Omental fat pad (tissue), 4 donors: ENCODE measurements at places on chromosomes 7 and 10.

- no peak for DNase-seq
These were observed 395.7 kb upstream of the NRG3 start for GRCh38 chr10:81479316-81479715.

- DNase-seq: no peak
These were observed 32.3 kb upstream of the SHH start for GRCh38 chr7:155844526-155844925.

DNA sequence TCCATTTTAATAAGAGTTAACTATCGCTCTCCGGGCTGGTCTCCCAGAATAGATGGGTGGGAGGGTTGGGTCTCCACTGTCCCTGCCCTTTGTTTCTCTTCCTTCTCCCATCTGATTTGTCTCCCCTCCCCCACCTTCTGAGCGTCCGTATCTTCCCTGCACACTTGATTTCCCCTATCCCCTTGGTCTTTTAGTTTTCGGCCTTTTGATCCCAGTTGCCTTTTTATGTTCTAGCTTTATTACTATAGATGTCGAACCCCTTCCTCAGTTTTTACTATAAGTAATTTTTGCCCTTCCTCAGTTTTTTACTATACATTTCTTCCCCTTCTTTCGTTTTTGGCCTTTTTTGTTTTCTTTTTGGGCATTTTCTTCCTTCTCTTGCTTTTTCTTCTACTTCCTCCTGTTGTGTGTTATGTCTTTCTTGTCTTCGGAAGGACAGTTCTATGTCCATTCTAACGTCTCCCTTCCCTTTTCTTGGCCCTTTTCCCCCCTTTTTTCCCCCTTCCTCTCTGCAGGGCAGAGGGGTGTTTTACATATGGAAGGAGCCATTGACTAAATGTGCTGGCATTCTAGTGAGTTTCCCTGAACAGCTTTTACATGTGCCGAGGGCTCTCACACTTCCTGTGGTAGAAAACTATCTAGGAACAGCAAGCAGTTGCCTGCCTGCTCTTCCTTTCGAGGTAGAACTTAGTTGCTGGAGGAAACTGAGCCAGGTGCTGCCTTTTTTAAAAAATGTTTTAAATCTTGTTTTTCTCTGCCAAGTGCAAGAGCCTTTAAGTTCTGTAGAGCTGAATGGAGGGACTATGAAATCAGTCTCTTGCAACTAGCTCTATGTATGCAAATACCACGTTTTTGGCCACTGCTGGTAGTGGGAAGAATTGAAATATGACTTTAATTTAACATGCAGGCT lies 2.8 kb downstream of the TET1 start:
- no peak for DNase-seq

DNA sequence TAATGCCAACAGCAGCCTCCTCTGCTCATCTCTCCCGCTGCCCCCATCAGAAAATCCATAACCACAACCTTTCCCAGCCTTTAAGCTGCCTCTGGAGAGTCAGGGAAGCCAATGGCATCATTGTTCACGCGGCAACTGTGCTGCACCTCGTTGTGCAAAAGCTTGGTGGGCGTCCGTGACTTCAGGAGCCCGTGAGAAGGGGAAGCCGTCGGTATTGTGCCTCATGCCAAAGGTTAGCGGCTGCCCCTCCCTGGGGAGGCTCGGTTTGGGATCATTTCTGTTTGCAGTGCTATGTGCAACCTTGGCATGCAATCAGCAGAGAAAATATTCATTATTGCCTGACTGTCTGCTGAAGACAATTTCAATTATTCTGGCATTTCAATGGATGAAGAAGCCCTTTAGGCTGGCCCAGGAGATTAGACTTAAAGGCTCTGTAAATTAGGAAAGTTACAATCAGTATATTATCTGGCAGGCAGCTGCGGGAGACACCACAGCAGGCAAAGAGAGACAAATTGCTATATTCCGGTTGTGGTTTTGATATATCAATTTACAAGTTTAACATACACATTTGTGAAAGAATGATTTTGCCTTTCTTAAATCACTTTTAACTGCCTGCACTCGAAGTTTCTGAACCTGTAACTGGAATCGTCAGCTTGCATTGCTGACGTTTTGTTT lies 244.5 kb downstream of the GATA3 start:
- DNase-seq: no peak

- DNase-seq: no peak
These were observed 65.8 kb downstream of the CDK13 start for GRCh38 chr7:40015790-40016296.

DNA sequence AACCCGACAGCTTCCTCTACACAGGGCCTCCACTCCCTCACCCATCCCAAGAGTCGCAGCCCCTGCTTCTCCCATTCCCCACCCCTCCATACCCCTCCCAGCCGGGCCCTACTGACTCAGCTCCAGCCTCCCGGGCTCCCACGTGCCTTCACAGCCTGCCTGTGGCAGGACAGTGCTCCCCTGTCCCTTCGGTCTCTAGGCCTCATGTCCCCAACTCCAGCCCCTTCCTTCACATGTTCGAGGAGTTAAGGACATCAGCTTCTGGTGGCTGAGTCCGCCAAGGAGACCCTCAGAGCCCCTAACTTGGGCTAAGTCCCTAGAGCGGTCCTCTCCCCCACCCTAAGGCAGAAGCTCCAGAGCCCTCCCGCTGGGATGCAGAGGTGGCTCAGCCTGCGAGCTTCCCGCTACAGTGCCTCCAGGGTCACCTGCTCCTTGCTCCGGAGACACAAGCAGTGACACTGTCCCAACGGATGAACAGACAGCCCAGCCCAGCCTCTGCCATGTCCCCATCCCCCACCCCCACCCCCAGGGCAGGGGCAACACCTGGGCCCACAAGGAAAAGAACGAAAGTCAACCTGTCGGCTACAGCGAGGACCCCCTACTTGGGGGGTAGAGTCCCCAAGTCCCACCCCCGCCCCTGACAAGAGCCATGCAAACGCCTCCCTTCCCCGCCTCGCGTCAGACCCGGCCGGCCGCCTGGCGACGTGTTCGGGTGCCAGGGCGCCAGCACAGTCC lies 716 bp downstream of the SMARCD3 start:
- DNase-seq: no peak

- peak; percentile 27 for DNase-seq
These were observed at the start of gene CAV2 for GRCh38 chr7:116499168-116500077. Gene CAV2, plus strand, starts transcription at chr7:116499738. Its CDS starts 44 bp downstream, at chr7:116499782.

DNA sequence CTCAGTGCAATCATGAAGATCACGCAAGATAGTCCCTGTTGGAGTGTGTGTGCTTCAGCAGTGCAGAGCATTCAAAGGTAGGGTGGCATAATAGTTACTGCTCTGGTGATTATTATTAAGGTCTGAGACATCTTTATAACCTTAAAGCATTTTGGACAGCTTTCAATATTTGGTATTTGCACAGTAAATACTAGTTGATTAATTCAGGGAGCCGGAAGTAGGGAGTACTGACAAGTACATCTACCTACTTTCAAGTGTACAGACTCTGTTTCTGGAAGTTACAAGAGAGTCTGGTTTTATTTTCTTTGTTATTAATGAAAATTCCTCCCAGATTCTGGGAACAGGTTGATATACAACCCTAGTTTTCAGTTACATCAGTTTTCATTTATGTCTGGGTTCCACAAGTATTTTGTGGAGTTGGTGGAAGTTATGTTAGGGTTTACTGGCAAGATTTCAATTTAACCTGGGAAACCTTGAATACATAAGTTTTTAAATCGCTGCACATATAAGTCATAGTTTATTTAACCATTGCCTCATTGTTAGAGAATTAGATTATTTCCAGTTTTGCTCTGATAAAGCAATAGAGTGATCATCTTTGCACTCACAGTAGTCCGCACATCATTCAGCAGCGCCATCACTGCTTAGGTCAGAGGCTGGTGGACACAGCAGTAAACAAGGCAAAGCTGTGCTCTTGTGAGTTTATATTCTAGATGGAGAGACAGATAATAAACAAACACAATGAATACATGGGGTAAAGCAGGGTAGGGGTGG lies 366.6 kb downstream of the REEP3 start:
- DNase-seq: no peak

DNA sequence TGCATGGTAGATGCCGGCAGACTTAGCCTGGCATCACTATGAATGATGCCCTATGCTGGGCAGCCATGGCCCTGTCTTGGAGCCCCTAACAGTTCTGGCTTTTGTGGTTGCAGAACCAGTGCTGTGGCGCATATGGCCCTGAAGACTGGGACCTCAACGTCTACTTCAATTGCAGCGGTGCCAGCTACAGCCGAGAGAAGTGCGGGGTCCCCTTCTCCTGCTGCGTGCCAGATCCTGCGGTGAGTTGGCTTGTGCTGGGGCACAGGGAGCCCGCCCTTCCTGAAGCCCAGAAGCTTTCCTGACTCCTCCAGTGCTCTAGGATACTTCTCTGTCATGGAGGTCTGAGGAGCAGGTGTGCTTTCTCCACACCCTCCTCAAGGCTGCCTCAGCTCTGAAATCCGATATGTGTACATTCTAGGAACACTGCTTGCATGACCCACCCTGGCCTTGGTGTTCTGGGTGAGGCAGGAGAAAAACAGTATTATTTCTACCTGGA lies 25.6 kb upstream of the SH2D4B start:
- DNase-seq: no peak

DNA sequence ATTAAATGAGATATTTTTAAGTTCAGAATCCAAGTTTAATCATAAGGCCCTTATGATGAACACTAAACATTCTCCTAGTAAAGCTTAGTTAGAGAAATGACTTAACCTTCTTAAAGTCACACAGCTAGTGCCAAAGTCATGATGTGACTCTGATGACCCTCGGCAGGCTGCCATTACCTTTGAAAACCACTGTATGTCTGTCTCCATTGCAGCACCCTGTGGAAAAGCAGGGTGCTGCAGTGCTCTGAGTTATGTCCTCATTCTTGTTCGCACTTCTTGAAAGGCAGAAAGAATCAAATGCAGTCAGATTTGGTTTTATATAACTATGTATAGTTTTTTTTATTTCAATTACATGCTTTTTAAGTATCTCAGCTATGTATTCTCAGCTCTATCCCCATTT lies 105.0 kb downstream of the PHTF2 start:
- no peak for DNase-seq

- DNase-seq: no peak
These were observed 48.9 kb downstream of the DLG5 start for GRCh38 chr10:77877441-77878344.

GRCh38 chr7:21941611-21942141 lies 4.0 kb downstream of the CDCA7L start:
- DNase-seq: no peak

- no peak for DNase-seq
These were observed 142.6 kb upstream of the KAT6B start for GRCh38 chr10:74683621-74684364.

- DNase-seq: no peak
These were observed 118.7 kb upstream of the GDF10 start for GRCh38 chr10:47181052-47181849.

GRCh38 chr7:68015122-68015977 lies 1018.7 kb downstream of the TYW1 start:
- no peak for DNase-seq

DNA sequence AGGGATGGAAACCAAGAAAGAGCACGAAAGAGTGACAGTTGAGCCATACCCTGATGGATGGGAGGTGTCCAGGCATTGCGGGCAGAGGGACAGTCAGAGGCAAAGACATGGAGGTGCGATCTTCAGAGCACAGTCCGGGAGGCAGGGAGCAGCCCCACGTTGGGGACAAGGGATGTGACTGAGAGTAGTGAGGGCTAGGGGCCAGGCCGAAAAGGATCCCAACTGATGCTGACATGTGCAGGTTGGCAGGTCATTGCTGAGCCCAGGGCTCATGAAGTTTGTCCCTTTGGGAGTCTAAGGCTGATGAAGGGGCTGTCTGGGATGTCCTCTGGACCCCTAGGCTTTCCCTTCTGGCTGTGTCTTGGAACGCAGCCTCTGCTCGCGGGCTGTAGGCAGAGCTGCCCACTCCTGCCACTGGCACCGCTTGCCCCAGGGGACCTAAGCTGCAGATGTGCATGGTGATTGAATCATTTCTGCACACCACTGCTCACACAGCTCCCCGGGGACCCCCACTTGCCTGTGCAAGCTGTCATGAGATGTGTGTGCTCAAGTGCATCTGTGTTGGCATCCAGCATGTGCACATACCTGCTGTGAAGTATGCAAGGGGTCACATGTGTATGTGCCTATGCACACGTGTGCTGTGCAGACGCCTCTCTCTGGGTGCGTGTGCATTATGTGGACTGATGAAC lies 125.1 kb downstream of the ZMIZ1 start:
- DNase-seq: no peak

DNA sequence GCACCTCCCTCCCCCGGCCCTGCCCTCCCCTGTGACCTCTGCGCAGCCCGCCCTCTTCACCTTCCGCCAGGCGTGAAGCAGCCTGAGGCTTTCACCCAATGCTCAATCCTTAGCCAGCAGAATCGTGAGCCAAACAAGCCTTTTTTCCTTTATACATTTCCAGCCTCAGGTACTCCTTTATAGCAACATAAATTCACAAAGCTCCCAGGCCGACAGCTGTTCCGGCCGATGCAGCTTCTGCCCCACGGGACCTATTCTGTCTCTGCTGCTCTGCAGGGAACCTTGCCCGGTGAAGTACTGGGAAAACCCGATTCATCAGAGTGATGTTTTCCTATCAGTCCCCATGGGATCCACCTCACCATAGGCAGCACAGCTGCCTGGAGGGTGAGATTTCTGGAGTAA lies 87.4 kb downstream of the CHST15 start:
- no peak for DNase-seq

GRCh38 chr7:671415-672042 lies 55.0 kb upstream of the DNAAF5 start:
- DNase-seq: no peak

GRCh38 chr10:123241391-123242141 lies 87.4 kb downstream of the BUB3 start:
- DNase-seq: no peak

- peak; percentile 69 for DNase-seq
These were observed 52.3 kb upstream of the DGKI start for GRCh38 chr7:137898839-137899721.

DNA sequence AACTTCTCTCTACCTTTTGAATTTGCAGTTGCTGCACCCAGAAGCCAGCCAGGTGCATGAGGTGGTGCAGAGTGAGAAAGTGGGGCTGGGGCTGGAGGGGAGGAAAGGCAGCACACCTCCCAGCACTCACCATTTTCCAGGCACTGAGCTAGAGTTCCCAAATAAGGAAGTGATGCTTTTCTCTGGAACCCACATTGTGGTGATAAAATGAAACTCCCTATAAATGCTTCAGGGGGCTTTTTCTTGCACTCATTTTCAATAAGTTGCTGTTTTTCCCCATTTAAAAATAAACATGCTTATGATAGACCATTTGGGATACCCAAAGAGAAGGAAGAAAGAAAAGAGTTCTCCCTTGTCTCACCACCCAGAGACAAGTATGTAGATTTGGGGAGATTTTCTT lies 42.8 kb upstream of the TNS3 start:
- DNase-seq: no peak

GRCh38 chr10:31578951-31579350 lies 259.9 kb downstream of the ZEB1 start:
- DNase-seq: no peak

DNA sequence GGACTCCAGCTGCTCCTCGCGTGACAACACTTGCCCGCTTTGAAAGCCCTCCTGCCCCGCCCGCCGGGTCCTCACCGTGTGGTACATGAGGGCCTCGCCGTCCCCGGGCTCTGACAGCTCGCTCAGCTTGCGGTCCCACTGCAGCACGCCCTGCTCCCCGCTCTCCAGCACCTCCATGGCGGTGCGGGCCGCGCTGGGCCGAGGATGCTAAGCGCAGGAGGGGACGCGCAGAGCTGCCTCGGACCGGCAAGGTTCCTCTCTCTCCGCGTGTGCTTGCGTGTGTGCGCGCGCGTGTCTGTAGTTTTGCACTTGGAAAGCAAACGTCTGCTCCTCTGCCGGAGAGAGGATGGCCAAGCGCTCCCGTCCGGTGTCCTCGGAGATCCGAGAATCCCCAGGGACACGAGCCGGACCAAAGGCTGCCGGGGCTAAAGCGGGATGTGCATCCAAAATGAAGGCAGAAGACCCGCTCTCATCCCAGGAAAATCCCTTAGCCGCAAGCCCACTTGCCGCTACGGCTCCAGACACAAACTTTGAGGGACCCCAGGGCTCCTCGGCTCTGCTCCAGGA lies at the start of gene CREB3L2:
CREB3L2 (minus strand) TSS at position 558 of the 567 bp plus-strand sequence; CDS start at position 177, 381 bp downstream.
- no peak for DNase-seq
